ENCODE measurements at places on chromosomes 12 and 14. TPM values are rescaled to one million over a fixed set of nuclear protein-coding genes. Genes with fewer than 3 reads are reported as not detected.

Gene CD69
- total RNA-seq: 0.53 TPM

Gene R3HDM2
- total RNA-seq: 21.4 TPM

Gene GLIPR1L2
- total RNA-seq: 0.07 TPM

Gene KLRD1
- total RNA-seq: 0.07 TPM

Gene GSG1
- not detected for total RNA-seq

Gene CEP128
- 16.0 TPM for total RNA-seq

Gene GTF2A1
- total RNA-seq: 38.6 TPM

Gene GUCY2C
- not detected for total RNA-seq

Gene PAPLN
- 1.1 TPM for total RNA-seq

Gene LTBP2
- 256 TPM for total RNA-seq

Gene IGF1
- total RNA-seq: under 0.01 TPM

Gene COL2A1
- total RNA-seq: not detected

Gene SERPINA10
- total RNA-seq: not detected

Gene PMEL
- 0.40 TPM for total RNA-seq

Gene RERGL
- not detected for total RNA-seq

Gene SOAT2
- not detected for total RNA-seq

Gene HOXC4
- not detected for total RNA-seq

Gene SLC7A8
- 2.4 TPM for total RNA-seq

Gene PZP
- total RNA-seq: 0.93 TPM

Gene ACOT4
- 0.66 TPM for total RNA-seq

Gene CRACR2A
- 20.1 TPM for total RNA-seq

Gene GEMIN2
- 35.4 TPM for total RNA-seq

Gene CLEC2A
- not detected for total RNA-seq

Gene NPFF
- total RNA-seq: not detected

Gene PTPRR
- 0.86 TPM for total RNA-seq

Gene CLEC12A
- not detected for total RNA-seq

Gene AMN
- not detected for total RNA-seq

Gene STXBP6
- not detected for total RNA-seq

Gene SLC25A47
- not detected for total RNA-seq

Gene GCN1
- 159 TPM for total RNA-seq

Gene OR4N5
- total RNA-seq: not detected

Gene BRMS1L
- total RNA-seq: 6.9 TPM

Gene CELA1
- not detected for total RNA-seq

Gene SLCO1B3
- total RNA-seq: not detected

Gene AJUBA
- total RNA-seq: 52.0 TPM

Gene SLC17A8
- not detected for total RNA-seq

Gene RNASE3
- not detected for total RNA-seq

Gene CPNE8
- 30.6 TPM for total RNA-seq

Gene TEX22
- total RNA-seq: 0.14 TPM

Gene APAF1
- 49.7 TPM for total RNA-seq

Gene TMTC1
- 12.2 TPM for total RNA-seq

Gene FLRT2
- 41.5 TPM for total RNA-seq

Gene EXOC3L4
- not detected for total RNA-seq

Gene SYT10
- not detected for total RNA-seq

Gene CLECL1
- total RNA-seq: not detected

Gene ANKS1B
- total RNA-seq: 1.1 TPM

Gene ADAM20
- total RNA-seq: 1.2 TPM

Gene SMIM41
- not detected for total RNA-seq

Gene C14orf39
- total RNA-seq: not detected

Gene LETMD1
- 32.6 TPM for total RNA-seq

Gene ZC3H14
- total RNA-seq: 75.9 TPM

Gene ANKRD33
- 0.27 TPM for total RNA-seq

Gene RPS29
- total RNA-seq: 4,418 TPM

Gene PRPF39
- 43.6 TPM for total RNA-seq

Gene TPPP2
- total RNA-seq: not detected

All from thoracic aorta endothelial cell (primary cell).